Aorta (tissue), 5 donors: ENCODE measurements at places on chromosomes 3 and 15. TPM values are rescaled to one million over a fixed set of nuclear protein-coding genes. Genes with fewer than 3 reads are reported as not detected.
A peak's percentile ranks its signal among the peaks of the same experiment; 100 is the strongest.

The OXTR gene
- total RNA-seq, result 2.3 TPM

The FBXL22 gene
- 16.3 TPM for total RNA-seq

The NME9 gene
- total RNA-seq, result 0.93 TPM

The LRRK1 gene
- total RNA-seq, result 20.0 TPM

GRCh38 chr3:53226841-53227407 is 28.9 kb downstream of the TKT start:
- no peak overlapping the region for H3K4me3 ChIP-seq
- H3K4me1 ChIP-seq, result no peaks in the 10 kb centered on the region
- peaks cover 35% of the 10 kb centered on the region for H3K36me3 ChIP-seq
- DNase-seq, result no peak
- H3K27ac ChIP-seq, result no peak overlapping the region

- no peak overlapping the region for H3K4me3 ChIP-seq
- H3K36me3 ChIP-seq, result no peaks in the 10 kb centered on the region
- H3K4me1 ChIP-seq, result no peaks in the 10 kb centered on the region
- no peak for DNase-seq
- no peak overlapping the region for H3K27ac ChIP-seq
Measured at GRCh38 chr3:178646186-178646862, 110.1 kb downstream of the KCNMB2 start.

GRCh38 chr3:104018541-104018940 is 1348.2 kb upstream of the ALCAM start:
- no peak overlapping the region for H3K27ac ChIP-seq
- no peak for DNase-seq
- H3K4me1 ChIP-seq, result no peaks in the 10 kb centered on the region

- no peaks in the 10 kb centered on the region for H3K27me3 ChIP-seq
- H3K4me1 ChIP-seq, result peaks cover 2% of the 10 kb centered on the region
- DNase-seq, result no peak
- H3K27ac ChIP-seq, result no peak overlapping the region
Measured at GRCh38 chr15:23370578-23370977, 16.0 kb downstream of the GOLGA8S start.

DNA sequence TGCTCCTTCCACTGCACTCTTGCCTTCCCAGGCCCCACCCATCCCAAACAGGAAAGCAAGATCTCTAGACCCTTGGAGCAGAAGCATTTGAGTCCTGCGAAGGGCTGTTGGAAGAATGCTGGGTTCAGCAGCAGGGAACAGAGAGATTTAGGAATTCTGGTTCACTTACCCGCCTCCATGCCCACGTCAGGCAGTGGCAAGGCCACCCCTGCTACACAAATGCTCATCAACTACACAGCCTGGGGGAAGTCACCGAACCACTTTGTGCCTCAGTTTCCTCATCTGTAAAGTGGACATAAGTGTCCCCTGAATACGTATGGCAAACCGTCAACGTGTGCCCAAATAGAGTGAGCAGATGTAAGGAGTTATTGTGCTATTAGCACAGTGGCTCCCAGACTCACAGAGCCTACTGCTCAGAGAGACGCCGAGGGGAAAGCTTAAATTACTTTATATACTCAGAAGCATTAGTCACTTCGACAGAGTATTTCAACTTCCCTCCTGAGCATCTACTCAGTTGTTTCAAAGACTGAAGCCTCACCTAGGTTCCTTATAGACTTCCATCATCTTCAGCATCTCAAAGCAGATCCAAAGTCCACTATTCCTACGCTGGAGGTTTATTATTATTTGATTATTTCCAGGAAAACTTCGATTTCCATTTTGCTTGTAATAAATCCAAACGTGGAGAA is 905 bp downstream of the HOMER2 start:
- no peaks in the 10 kb centered on the region for H3K4me1 ChIP-seq
- H3K4me3 ChIP-seq, result peak overlapping the region; percentile 81
- H3K36me3 ChIP-seq, result no peaks in the 10 kb centered on the region
- H3K27ac ChIP-seq, result no peak overlapping the region
- DNase-seq, result no peak
- no peaks in the 10 kb centered on the region for H3K27me3 ChIP-seq

GRCh38 chr15:38130740-38131498 is 121.7 kb upstream of the SPRED1 start:
- no peak overlapping the region for H3K27ac ChIP-seq
- peak; percentile 88 for DNase-seq
- H3K36me3 ChIP-seq, result no peaks in the 10 kb centered on the region
- H3K4me3 ChIP-seq, result no peak overlapping the region
- no peaks in the 10 kb centered on the region for H3K4me1 ChIP-seq
- no peaks in the 10 kb centered on the region for H3K27me3 ChIP-seq

GRCh38 chr3:39094851-39095677 is 12.4 kb downstream of the GORASP1 start:
- no peaks in the 10 kb centered on the region for H3K27me3 ChIP-seq
- no peak for DNase-seq
- no peak overlapping the region for H3K27ac ChIP-seq
- no peak overlapping the region for H3K4me3 ChIP-seq

- no peaks in the 10 kb centered on the region for H3K36me3 ChIP-seq
- H3K27me3 ChIP-seq, result no peaks in the 10 kb centered on the region
- no peak overlapping the region for H3K27ac ChIP-seq
- DNase-seq, result no peak
- H3K4me3 ChIP-seq, result no peak overlapping the region
Measured at GRCh38 chr3:48698891-48699290, 13.2 kb upstream of the NCKIPSD start.

- no peak for DNase-seq
- no peak overlapping the region for H3K27ac ChIP-seq
- no peaks in the 10 kb centered on the region for H3K36me3 ChIP-seq
- no peaks in the 10 kb centered on the region for H3K27me3 ChIP-seq
- H3K4me3 ChIP-seq, result no peak overlapping the region
Measured at GRCh38 chr3:30711867-30712266, 105.5 kb downstream of the TGFBR2 start.
